RWPE1 (cell line): ENCODE measurements at places on chromosomes 1 and 21.

GRCh38 chr1:206944703-206945102 is 1.6 kb downstream of the PIGR start:
- DNase-seq, result no peak

GRCh38 chr1:229114850-229115365 is 156.0 kb upstream of the RAB4A start:
- no peak for DNase-seq

DNA sequence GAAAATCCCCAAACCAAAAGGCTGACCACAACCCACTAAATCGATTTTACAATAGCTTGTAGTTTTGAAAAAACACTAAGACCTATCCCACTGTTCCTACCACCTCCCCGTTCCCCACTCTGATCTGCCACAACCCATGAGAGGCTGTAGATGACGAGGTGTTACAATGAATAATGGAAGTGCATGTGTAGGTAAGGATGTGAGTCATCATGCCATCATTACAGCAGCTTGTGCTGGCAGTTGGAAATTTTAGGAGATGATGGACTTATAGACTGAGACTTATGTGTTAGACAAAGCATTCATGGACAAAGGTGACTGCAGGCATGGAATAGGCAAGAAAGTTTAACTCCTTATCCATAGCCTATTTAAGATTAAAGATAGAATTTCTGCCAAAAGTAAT is 184.7 kb upstream of the CACYBP start:
- peak; percentile 91 for DNase-seq

GRCh38 chr1:179168536-179168935 is 60.9 kb downstream of the ABL2 start:
- DNase-seq, result no peak

DNA sequence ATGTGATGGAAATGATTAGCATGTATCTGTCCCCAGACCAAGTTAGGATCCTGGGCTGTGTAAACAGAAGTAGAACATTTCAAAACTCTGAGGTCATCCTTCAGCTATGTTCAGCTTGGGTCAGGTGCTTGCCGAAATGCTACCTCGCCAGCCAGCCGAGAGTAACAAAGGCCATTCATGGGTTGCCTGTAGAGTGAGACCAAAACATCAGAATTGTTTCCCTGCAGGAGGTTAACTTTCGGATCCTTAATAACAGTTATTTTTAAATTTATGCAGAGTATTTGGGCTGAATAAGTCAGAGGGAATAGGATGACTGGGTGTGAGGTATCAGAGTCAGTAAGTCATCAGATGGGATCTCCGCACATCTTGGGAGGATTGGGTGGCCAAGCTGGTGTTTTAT is 35.6 kb downstream of the SMYD2 start:
- DNase-seq, result no peak

DNA sequence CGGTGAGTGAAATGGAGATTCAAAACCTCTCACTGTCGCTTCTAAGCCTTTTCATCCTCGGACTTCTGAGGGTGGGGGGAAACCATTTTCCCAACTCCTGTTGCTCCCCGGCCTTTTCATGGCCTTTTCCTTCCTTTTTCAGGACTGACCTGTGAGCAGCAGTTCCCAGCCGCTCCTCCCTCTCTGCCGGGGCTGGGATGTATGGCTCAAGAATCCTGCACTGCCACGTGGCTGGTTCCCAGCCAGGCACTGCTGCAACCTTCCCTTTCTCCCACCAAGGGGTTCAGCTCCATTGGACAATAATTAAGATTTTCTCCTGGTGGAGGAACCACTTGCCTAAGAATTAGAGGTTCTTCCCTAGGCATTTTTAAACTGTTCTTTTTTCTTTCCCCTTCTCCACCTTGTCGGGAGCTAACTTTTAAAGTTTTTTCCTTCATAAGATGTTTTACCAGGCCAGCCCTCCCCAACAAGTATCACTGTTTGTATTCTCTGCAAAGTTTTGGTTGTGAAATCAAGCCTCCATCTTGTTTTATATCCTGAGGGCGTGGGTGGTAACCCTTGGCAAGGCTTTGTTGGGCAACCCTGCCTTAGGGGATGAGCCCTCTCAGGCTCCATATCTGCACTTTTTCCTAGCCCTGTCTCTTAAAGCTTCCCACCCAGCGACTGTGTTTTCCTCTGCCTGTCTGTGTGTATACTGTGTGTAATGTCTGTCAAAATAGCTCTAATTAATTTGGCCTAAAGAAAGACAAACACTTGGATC is 1166.6 kb upstream of the ADGRL2 start:
- DNase-seq, result no peak

DNA sequence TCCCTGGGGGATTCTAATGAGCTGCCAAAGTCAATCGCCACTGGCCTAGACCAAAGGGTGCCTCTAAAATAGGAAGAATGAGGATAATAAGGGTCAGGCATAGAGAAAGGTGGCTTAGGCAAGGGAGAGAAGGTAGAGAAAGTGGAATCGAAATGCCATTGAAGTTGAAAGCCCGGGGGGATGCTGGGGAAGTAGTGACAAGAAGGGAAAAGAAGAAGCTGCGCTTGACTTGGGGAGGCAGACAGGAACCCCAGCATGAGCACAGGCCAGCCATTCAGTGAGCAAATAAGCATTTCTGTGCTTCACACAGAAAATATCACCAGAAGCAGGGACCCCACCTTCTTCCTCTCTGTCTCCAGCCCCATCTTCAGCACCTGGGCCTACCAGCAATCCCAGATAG is 1.5 kb downstream of the CD2 start:
- no peak for DNase-seq

DNA sequence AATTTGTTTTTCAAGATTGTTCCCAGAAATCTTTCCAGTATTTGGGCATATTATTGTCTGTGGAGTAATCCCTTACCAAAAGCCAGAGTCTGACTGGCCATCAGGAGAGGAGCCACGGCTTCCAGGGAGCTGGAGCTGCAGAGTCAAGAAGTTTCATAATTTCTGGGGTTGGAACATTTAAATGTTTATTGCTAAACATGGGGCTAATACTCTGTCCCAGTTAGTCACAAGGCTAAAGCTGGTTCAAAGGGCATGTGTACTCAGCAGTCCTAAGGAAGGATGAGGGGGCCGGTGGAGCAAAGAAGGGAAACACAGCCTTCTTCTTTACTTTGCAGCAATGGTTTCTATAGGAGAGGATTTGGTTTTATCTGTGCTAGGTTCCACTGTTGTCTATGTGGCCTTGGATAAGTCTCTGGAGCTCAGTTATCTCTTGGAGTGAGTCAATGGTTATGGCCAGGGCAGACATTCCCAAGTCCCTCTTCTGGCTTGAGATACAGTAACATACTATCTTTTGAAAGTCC is 9.5 kb downstream of the DENND2D start:
- DNase-seq, result no peak

DNA sequence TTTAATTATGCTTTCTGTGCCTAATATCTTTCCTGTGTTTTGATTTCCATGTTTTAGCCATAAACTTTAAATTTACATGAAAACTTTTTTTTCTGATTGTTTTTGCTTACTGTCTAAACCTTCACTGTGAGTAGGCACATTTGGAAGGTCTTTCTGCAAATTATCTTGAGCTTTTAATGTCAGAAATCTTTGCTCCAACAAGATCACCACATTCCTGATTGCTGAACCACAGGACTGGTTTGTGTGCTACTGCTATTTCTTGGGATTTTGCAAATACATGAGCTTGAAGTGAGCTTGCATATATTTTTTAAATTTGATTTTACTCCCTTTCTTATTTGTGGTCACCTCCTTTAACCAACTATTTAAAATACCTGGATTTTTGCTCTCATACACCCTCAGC is 61.3 kb downstream of the PTBP2 start:
- no peak for DNase-seq

DNA sequence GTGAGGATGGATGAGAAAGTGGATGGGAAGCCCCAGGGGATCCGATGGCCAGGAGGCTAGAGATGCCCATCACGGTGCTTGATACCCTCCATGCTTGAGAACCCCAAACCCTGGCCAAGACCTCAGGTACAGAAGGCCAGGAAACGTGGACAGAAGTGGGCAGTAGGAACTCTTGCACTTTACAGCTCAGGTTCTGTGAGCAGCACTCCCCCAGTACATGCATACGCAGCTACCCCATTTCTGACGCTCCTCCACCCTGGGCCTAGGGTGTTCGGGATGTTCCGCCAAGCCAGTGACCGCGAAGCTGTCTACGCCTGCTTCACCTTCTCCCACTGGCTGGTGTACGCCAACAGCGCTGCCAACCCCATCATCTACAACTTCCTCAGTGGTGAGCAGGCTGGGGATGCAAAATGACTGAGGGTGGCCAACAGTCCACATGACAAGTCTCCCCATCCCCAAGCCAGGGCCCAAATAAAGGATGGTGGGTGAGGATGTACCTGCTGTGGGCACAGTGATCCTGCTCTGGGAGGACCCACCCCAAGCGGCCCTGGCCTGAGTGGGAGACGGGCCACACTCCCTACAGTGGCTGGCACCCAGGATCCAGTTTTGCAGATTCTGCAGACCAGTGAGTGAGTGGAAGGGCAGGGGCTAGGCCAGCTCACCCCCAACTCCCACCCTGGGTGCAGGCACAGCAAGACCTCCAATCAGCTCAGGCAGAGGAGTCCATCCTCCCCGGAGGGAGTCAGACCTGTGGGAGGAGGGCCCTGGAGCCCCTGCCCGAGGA is 7.4 kb downstream of the HCRTR1 start:
- no peak for DNase-seq

DNA sequence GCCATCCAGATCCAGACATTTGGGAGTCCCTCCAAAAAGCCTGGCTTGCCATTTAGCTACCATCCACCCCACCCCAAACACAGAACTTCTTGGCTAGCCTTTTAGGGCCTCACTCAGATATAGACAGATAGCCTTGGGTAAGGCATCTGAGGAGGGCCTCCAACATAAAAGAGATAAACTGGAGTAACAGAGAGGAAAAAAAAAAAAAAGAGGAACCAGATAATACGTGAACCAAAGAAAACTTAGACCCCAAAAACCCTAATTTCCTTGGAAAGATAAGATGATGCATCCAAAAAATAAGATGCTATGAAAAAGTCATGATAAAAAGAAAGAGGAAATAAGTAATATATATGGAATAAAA is 19.8 kb upstream of the LSS start:
- DNase-seq, result no peak

DNA sequence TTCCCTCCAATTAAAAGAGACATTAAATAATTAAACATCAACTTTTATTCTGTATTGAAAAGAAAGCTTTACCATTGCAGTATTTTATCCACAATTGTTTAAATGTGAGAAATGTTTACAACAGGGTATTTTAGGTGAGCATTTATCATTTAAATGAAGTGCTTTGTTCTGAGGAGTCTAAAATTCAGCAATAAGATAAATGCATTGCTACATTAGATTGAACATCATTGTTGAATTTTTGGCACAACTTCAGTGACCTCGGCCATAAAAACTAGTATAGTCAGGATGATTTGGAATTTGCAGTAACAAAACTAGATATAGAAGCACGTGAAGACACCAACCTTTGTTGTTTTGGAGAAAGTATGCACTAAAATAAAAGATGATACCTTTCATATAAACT is 692.9 kb downstream of the USP25 start:
- DNase-seq, result no peak

DNA sequence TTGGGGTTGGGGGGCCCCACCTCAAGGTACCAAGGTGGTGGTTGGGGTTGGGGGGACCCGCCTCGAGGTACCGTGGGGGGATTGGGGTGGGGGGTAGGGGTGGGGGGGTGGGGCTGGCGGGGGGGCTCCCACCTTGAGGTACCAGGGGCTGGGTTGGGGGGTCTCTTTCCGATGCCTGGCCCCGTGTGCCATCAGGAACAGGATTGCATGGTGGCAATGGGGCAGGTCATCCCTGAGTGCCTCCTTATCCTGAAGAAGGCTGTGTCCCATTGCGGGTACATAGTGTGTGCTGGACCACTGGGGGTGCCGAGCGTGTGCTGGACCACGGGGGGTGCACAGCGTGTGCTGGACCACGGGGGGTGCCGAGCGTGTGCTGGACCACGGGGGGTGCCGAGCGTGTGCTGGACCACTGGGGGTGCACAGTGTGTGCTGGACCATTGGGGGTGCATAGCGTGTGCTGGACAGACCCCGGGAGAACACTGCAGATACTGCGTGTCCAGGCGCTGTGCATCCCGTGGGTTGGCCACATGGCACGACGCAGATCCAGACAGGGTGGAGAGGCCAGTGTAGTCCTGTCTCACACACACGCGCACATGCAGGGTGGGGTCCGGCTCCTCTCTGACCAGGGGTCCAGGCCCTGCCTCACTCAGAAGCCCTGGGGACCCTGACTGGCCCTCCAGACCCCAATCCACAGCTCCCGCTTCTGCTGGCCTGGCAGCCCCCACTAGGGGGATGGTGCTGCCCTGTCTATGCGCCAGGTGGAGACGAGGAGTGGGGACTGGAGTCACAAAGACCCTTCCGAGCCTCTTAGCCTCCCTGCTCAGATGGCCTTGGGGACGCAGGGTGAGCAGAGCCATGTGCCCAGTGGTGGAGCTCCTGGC is 4.2 kb downstream of the SCNN1D start:
- DNase-seq, result no peak
